Neural progenitor cell (in vitro differentiated cells): ENCODE measurements at places on chromosomes 4 and X.

- DNase-seq: no peak
Measured at GRCh38 chr4:42915484-42915883, 23.0 kb downstream of the GRXCR1 start.

DNA sequence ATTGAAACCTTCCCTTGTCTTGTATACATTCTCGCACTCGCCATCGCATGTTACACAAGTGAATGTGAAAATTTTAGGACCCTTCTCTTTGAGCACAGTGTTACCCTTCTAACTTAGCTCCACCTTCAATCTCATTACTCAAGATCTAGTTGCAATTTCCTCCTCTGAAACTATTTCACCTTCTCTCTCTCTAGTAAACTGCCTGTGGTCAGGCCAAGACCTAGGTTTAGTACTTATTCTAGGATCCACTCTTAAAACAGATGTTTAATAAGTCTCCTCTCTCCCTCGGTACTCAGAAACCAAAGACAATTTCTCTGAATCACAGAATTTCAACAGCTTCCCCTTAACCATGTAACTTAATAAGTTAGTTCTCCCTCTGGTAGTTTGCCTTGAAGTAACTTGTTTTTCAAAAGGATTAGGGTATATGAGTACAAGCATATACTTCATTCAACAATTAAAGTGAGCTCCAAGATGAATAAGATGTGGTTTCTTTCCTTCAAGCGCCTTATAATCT is 156.0 kb downstream of the SH3KBP1 start:
- no peak for DNase-seq

DNA sequence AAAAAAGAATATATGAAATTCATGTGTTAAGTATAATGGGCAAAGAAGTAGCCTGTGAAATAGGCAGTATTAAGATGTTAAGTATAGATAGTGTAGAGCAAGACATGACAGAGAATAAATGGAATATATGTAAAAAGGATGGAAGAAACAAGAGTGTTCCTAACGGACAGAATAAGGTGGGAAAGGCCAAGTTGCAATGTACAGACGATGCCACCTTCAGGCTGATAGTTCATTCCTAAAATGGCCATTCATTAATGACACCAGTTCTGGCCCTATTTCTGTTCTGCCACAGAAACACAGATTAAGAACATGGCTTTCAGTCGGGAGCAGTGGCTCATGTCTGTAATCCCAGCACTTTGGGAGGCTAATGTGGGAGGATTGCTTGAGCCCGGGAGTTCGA is 4.4 kb upstream of the FAM184B start:
- no peak for DNase-seq

GRCh38 chrX:120365320-120365719 is 3.4 kb downstream of the ATP1B4 start:
- DNase-seq: peak; percentile 68

GRCh38 chr4:555566-556275 is 20.4 kb downstream of the TMEM271 start:
- DNase-seq: no peak

GRCh38 chrX:80663331-80663730 is 146.3 kb downstream of the BRWD3 start:
- DNase-seq: no peak

DNA sequence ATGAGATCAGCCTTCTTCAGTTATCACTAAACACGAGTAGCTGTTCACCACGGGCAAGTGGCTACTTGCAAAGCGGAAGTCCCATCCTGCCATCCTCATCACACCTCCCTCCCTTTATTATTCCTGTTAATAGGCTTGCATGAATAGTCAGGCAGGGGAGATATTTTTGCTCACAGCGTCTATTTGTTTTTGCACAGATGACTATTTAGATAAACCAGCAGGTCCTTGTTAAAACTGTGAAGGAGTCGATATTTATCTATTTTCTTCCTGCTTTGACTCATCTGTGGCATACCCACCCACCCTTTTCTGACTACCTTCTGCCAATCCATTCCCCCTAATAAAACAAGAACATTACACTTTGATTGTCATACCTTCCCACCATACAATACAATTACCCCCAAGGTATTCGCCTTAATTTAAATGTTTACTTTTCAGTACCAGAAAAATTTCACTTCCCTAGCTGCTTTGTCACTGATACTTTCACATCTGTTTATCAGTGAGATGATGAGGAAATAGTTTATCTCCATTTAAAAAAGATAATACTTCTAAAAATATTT is 96.6 kb upstream of the BANK1 start:
- DNase-seq: no peak

- no peak for DNase-seq
Measured at GRCh38 chr4:121185960-121186359, 21.8 kb upstream of the TNIP3 start.

GRCh38 chr4:771464-771863 is 54.5 kb downstream of the CPLX1 start:
- DNase-seq: no peak

- no peak for DNase-seq
Measured at GRCh38 chr4:48739560-48740019, 40.5 kb downstream of the FRYL start.

DNA sequence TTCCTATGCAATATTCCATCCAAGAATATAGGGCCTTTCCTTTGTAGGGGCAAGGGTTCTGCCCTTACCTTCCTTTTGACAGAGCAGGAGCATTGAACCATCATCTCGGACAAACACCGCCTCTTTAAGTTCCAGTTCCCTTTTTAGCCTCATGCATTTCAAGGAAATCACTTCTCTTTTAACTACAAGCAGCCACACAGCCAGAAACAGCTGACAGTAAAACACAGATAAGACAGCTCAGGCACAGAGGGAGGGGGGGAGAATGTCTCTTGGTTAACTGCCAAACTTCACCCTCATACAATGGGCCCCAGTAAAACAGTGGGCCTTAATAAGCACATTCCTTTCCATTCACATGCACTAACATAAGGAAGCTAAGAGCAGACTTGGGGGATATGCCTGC is 648.3 kb downstream of the GABRG1 start:
- DNase-seq: no peak

- DNase-seq: no peak
Measured at GRCh38 chrX:11733614-11734013, 24.4 kb upstream of the MSL3 start.

DNA sequence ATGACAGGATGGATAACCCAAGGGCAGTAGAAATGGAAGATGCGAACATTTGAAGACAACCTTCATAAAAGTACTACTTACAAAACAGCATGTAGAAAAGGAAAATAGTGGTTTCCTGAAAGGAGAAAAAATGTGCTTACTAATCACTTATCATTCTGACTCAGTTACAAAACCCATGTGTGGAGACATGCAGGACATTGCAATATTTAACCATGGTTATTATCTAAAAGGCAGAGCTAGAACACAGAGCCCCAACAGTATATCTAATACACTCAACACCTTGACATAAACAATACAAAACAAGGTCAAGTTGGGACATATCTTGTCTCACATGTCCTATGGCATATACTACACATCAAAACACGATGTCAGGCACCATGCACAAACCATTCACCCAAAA is 55.9 kb downstream of the EIF4E start:
- no peak for DNase-seq

DNA sequence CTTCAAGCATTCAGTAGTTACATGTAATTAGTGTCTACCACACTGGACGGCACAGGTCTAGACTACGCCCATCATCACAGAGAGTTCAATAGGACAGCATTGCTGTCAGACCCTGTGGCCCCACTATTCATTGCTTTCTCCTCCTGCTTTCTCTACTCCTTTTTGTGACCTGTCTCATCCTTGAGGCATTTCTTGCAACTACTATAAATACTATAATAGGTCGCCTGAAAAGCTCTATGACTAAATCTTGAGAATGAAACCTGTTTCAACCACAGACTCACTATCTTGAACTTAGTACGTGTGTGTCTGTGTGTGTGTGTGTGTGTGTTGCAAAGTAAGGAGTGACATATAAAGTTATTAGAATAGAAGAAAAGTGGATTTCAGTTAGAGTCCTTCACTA is 252.9 kb upstream of the KLF3 start:
- DNase-seq: no peak

DNA sequence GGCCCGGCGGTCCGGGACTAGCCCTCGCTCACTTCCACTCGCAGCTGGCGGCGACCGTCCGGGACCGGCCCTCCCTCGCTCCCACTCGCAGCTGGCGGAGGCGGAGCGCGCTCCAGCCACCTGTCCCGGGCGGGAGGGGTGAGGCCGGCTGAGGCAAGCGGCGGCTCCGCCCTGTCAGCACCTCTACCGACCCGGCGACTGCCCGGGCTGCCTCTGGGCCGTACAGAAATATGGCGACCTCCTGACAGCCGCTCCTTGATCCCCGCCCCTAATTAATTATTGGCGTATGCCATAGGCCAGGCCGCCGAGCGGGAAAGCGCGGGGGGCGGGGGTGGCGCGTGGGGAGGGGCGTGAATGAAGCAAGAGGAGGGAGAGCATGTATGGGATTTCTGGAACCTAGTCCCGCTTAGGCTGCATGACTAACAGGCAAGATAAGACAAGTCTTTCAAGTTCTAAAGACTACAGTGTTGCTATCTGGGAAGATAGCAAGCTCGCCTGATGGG is at the start of gene MORC4:
Gene MORC4 (minus strand): TSS at position 200 of the 503 bp plus-strand sequence. CDS start 243 bp downstream, outside the sequence.
- peak; percentile 80 for DNase-seq

GRCh38 chrX:44961817-44962607 is 89.0 kb downstream of the KDM6A start:
- DNase-seq: no peak

DNA sequence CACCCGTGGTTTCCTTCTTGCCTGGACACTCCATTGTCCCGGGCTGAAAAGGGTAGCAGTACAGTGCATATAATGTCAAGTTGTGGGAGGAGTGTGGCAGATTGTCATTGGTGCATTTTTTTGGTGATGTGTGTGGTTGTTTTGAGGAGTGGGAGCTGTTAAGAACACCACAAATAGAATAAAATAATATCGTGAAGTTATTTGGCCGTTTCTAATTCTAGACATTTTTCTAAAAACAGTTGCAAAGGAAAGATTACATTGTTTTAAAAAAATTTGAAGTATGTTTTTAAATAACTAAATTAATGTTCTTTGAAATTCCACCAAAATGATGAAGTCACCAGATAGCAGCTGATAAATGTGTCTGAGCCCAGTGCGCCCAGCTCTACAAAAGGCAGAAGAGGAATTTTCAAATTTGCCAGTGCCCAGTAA is 1.3 kb downstream of the PKD2 start:
- DNase-seq: no peak

- DNase-seq: no peak
Measured at GRCh38 chrX:70494441-70494840, 49.8 kb downstream of the DLG3 start.

GRCh38 chr4:153204728-153205648 is 745 bp downstream of the TRIM2 start:
- DNase-seq: peak; percentile 26

DNA sequence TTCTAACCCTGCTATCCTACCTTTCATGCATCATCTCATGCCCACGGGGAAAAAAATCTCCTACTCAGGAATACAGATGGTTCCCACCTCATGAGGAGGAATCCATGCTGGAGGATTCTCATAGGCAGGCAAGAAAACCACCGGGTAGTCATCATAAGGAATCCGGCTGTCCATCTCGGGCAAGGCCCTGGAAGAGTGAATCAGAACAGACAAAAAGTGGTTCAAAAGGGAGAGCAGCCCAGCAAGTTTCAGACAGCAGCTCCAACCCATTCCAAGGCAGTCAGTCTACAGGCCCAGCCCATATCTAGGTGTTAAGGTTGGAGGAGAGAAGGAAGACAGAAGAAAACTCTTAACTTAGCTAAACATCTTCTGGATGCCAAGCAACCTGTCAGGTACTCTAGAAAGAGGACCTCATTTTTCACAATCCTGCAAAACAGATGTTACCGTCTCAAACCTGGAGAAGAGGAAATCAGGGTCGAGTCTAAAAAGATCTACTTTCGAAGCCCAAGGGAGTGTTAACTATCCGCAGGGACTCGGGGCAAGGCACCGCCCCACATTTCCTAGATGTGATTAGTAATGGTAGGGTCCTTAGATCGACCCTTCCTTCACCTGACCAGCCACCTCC is 447 bp downstream of the PDZD11 start:
- no peak for DNase-seq
